COR-L47 (cell line): ENCODE measurements at places on chromosomes 7 and 10.

- no peak for DNase-seq
Measured at GRCh38 chr10:113528876-113529275, 24.0 kb upstream of the HABP2 start.

DNA sequence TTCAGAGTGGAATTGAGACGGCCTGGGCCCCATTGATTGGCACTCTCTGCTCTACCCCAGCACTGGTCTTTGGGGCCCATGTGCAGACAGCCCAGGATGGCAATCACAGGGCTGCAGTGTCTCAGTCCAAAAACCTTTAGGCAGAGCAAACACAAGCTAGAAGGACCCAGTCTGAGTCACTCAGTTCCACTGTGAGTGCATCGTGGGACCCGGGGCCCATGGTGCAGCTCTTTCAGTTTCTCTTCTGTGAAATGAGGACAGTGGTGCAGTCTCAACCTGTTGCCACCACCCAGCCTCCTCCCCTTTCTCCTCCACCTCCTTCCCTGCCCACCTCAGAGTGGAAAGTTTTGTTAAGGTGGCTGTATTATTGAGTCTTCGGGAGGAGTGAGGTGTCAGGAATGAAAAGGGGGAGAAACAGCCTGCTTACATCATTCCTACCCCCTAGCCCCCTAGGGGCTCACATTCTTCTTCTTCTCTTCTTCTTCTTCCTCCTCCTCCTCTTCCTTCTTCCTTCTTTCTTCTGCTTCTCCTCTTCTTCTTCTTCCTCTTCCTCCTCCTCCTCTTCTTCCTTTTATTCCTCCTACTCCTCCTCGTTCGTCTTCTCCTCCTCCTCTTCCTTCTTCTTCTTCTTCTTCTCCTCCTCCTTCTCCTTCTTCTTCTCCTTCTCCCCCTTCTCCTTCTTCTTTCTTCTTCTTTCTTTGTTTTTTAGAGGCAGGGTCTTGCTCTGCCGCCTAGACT lies 19.5 kb upstream of the CARD11 start:
- no peak for DNase-seq

DNA sequence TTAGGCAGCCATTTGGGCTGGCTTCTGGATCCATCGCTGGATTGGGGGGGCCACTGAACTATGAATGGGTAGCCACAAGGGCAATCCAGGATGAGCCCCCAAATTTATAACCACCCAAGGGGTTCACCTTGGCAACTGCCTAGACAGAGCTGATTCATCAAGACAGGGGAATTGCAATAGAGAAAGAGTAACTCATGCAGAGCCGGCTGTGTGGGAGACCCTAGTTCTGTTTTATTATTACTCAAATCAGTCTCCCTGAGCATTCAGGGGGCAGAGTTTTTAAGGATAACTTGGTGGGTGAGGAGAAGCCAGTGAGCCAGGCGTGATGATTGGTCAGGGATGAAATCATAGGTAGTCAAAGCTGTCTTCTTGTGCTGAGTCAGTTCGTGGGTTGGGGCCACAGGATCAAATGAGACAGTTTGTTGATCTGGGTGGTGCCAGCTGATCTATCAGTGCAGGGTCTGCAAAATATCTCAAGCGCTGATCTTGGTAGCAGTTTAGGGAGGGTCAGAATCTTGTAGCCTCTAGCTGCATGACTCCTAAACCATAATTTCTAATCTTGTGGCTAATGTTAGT lies 57.9 kb downstream of the DNAJB9 start:
- DNase-seq = no peak

- no peak for DNase-seq
Measured at GRCh38 chr10:62046522-62047227, 145.2 kb downstream of the ARID5B start.

DNA sequence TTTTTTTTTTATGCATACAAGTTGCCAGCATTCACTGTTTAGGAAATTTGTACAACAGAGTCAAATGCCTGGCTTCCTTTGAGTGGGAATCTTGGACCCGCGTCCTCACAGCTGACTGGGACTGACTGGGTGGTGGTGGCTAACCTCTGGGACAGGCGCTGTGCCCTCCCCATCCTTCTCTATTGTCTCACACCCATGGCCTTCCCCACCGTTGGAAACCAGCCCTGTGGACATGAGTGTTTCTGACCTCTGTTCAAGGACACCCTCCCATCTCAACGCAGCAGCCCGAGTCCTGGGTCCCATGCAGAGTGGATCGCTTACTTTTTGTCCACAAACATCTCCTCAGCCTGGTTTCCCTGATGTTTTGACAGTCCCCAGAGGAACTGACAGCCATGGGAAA lies 125.1 kb upstream of the PPIF start:
- DNase-seq = no peak

- DNase-seq = no peak
Measured at GRCh38 chr10:110073896-110074295, 66.1 kb downstream of the ADD3 start.

GRCh38 chr7:75920431-75921161 lies 5.6 kb downstream of the POR start:
- DNase-seq = no peak
